CD4-positive, alpha-beta T cell treated with Interleukin-4 for 1 hour (primary cell): ENCODE measurements at places on chromosomes 2 and 18.
A peak's percentile ranks its signal among the peaks of the same experiment; 100 is the strongest.

DNA sequence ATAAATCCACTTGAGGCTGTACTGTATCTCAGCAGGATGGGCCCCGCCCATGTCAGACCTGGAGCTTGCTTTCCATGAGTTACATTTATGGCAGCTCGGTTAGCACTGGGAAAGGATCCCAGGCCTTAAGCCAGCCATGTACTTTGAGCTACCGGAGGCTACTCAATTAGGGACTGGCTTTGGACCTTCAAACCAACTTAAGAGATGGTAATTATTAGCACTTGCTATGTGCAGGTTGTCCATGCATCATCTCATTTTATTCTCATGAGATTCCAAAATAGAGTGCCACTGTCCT lies 64.4 kb downstream of the ACTR2 start:
- DNase-seq: no peak

DNA sequence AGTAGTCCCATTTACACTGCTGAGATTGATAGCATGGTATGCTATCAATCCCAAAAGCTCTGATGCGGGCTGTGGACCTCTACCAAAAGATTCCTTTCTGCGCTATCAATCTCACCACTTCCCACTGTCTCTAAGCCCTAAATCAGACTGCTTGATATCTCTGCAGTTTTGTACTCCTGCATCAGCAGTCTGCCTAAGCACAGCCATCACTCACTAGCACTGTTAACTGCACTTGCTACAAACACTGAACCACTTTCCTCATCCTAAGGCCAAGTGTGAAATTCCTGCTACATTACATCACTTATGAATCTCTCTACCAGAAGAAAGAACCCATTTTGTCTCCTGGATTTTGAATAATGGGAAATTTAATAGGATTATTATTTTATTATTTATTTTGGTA lies 237.0 kb downstream of the HNMT start:
- DNase-seq: no peak

GRCh38 chr18:23977719-23978483 lies 36.7 kb upstream of the TTC39C start:
- DNase-seq: peak; percentile 37

- DNase-seq: no peak
Observed at GRCh38 chr2:168814939-168815907, 12.8 kb downstream of the NOSTRIN start.

DNA sequence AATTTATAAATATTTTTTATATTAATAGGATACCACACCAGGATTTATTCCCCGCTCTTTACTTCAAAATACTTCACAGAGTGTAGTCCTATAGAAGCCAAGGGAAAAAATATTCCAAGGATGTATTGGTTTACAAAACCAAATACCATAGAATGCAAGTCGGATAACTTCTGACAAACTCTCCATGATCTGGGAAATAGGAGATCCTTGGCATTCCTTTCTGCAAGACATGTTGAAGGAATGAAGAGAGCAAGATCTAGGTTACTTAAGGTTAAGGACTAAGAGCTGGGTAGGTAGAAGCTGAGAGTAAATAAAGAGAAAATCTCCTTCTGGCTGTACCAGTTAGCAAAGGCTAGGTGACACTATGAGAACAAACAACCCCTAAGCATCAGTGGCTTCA lies 141.2 kb downstream of the LRATD1 start:
- DNase-seq: no peak

- no peak for DNase-seq
Observed at GRCh38 chr2:192398236-192398635, 203.5 kb upstream of the TMEFF2 start.
